ENCODE measurements at places on chromosomes 5 and 9.
A peak's percentile ranks its signal among the peaks of the same experiment; 100 is the strongest.

DNA sequence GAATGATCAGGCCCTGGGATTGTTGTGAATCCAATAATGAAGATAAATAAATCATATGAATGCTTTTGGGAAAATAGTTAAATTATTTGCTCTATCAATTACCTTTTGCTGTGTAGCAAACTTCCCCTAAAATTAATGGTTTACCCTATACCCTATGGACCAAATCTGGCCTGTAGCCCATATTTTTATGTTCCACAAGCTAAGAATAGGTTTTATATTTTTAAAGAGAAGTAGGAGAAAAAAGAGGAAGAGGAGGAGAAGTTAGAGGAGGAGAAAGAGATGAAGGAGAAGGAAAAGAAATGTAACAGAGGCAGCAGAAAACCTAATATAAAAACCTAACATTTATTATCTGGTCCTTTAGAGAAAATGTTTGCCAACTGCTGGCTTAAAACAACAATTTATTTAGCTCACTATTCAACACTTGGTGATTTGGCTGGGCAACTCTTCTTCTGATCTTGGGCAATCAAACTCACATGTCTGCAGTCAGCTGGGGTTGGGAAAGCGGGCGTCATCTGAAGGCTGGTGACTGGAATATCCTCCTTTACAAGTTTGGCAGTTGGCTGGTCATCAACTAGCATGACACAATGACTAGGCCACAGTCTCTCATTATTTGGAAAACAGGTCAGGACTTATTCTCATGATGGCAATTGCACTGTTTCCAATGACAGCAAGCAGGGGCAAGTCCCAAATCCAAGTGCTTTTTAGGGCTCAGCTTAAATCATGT is 522.9 kb downstream of the RASEF start:
- DNase-seq, result no peak

DNA sequence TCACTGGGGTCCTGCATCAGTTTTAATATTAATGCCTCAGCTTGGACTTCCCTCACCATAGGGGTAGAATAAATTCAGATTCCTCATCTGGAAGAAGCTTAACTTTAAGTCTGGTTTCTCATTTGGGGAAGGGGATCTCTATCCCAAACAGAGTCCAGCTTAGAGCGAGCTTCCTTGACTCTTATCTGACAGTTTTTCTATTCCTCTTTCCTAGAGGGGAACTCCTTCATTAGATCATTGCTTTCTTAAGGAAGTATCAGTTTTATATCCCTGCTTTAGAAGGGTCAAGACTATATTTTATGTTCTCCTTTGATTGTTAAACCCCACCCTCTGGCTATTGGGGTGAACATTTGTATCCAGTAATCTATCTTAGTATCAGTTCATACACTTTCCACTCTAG is 24.2 kb upstream of the CDC42SE2 start:
- no peak for DNase-seq

DNA sequence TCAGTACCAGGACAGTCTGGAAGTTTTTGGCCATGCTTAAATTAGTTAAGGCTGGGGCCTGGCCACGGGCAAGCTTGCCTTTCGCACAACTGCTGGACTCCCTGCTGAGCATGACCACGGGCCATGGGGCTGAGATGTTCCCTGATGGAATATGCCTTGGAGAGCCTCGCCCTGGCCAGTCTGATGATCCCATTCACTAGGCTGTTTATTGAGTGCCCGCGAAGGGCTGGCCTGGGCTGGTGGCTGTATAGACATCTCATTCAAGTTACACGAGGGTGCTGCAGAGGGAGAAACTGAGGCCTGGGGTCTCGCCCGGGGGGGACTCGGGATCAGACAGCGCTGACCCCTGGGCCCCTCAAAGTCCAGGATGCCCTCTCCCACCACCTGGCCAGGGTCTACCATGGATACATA is 7.8 kb upstream of the RXRA start:
- DNase-seq, result no peak

- DNase-seq, result no peak
Measured at GRCh38 chr9:105087910-105088898, 156.2 kb upstream of the SLC44A1 start.

- no peak for DNase-seq
Measured at GRCh38 chr5:53871775-53872174, 311.3 kb downstream of the NDUFS4 start.

GRCh38 chr9:81608289-81608657 is 81.1 kb downstream of the TLE1 start:
- no peak for DNase-seq

DNA sequence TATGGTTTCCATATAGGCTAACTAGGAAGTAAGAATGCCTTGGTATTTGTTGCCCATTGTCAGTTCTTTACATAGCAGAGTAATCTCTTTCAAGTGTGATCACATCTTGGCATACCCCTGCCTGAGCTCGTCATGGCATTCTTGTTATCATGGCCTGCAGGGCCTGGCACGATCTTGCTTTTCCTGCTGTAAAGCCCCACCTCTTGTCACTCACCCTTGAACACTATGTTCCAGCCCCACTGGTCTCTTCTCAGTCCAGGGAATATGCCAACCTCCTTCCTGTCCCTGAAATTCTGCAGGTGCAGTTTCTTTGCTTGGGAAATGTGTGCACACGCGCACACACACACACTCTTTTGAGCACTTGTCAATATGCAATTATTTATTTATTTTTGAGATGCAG is 250.2 kb upstream of the DMRT1 start:
- DNase-seq, result no peak

- no peak for DNase-seq
Measured at GRCh38 chr9:89454498-89455355, 43.2 kb downstream of the SEMA4D start.

- DNase-seq, result no peak
Measured at GRCh38 chr9:105972466-105973204, 278.3 kb downstream of the TMEM38B start.

- no peak for DNase-seq
Measured at GRCh38 chr5:179413086-179413690, 67.9 kb upstream of the ADAMTS2 start.

DNA sequence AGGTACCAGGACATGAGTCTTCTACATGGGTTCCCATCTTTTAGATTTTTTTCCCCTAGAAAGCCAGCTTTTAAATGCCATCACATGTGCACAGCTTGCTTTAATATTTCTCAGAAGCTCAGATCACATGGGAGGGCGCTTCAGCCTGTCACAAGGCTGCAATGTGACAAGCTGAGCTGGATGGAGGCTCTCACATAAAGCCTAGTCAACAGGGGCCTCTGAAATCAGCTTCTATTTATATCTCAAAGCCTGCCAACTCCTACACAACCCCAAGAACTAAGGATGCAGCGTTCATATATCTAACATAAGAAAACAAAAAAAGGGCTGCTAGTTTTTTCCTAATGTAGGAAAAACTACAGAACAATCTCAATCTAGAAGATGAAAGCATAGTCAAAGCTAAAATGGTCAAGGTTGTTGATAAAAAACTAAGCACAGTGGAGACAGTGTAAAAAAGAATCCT is 2.3 kb downstream of the ZFAND5 start:
- peak; percentile 33 for DNase-seq

GRCh38 chr5:74660873-74661272 is 20.3 kb upstream of the ENC1 start:
- no peak for DNase-seq

DNA sequence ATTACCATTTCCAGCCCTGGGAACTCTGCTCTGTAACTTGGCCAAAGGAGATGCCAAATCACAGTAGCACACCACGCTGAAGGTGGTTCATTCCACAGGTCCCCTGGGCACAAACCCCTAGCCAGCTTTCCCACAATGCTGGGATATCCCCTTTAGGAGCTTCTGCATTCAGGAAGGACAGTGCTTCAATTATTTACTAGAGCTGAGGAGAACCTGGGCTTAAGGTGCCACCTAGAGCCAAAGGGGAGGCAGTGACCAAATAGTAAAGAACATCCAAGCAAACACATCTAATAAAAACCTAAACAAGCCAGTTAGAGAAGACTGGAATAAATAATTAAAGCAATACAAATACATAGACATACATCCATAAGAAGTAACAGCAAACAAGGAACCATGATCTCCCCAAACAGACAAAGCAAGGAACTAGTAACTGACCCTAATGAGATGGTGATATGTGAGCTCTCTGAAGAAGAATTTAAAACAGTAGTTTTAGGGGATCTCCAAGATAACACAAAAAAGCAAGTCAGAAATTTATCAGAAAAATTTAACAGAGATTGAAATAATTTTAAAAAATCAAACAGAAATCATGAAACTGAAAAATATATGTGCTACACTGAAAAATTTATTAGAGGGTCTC is 14.6 kb downstream of the KIF4B start:
- no peak for DNase-seq

DNA sequence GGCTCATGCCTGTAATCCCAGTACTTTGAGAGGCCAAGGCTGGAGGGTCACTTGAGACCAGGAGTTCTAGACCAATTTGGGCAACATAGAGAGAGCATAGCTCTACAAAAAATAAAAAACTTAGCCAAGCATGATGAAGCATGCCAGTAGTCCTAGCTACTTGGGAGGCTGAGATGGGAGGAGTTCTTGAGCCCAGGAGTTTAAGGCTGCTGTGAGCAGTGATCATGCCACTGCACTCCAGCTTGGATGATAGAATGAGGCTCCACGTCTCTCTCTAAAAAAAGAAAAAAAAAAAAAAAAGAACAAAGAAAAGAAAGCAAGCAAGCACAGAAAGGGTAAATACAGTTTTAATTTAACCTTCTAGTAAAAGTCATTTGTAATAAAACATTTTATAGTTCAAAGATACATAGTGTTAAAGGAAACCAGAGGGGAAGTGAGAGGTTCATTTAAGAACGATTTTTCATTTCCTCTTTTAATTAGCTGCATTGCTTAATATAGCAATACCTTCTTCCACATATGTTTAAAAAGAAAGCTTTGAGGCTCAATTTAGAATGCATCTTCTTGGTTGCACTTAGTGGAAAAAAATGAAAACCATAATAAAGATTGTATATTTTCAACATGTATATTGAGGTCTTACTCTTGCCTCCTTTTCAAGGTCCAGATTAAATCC is 14.9 kb downstream of the GAPT start:
- no peak for DNase-seq

DNA sequence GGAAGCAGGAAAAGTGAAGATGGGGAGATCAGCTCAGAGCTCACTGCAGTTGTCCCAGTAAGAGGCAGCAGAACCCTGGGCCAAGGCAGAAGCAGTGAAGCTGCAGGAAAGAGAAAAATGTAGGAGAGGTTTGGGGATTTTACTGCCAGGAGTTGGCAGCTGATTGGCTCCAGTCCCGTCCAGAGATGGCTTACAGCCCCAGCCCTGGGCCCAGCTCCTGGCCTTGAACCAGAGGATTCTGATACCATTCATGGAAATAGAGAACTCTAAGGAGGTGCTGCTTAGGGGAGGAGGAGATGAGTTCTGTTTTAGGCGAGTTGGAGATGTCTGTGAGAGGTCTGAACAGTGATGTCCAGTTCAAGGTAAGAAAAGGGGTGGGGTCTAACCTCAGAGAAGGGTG is 4.6 kb downstream of the MORN5 start:
- DNase-seq, result no peak

- no peak for DNase-seq
Measured at GRCh38 chr9:14294659-14295058, 19.3 kb downstream of the NFIB start.

- DNase-seq, result no peak
Measured at GRCh38 chr5:98258939-98259338, 514.5 kb upstream of the RGMB start.

DNA sequence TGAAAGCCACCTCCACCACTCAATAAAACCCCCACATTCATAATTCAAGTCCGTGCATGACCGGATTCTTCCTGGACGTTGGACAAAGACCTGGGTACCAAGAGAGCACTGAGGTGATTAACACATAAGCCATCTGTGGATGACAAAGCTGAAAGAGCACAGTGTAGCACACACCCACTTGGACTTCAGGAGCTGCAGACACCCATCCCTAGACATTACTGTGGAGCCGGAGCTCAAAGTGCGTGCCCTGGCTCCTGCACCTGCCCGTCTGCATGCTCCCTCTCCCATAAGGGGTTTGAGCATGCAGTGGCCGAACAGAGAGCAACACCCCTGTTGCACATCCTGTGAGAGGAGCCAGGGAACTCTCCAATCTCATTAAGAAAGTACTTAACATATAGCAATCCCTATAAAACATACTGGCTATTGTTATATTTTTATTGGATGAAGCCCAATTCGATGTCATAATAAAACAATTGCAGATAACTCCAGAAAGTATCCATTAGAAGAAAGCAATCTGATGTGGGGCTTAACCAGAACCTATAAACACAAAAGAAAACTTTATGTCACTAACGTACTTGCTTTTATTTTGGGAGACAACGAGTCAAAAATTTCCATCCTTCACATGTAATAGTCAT is 1174.2 kb upstream of the C9orf72 start:
- DNase-seq, result no peak

DNA sequence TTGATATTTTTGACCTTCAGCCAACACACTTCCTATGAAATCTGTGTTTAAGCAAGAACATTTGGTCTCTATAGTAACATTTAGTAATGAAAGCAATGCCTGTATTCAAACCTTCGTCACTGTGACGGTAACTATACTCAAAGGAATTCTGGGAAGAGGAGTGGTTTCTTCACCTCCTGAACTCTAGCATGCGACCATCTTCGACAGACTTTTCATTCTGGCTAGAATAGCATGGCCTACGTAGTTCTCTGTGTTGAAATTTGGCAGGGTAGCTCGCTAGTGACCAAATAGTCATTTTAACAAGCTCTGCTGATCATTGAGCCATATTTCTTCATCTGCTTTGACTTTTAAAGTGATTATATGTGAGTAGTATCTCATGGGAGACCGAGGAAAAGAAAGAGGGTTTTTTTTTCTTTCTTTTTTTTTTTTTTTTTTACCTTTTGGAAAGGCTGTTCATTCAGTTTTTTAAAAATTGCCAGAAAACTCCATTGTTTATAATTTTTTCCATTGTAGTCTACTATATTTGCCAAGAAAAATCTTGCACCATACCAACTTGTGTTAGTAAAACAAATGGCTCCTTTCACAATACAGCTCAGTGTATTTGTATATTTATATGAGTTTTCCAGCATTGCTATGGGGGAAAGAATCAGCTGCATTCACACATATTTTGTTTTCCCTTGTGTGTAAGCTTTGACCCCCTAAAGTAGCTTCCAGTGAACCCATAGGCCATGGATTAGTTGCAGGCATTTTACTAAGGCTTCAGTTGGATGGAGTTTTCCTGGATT is 166.8 kb downstream of the NNT start:
- no peak for DNase-seq
